ENCODE measurements at places on chromosomes 7 and 10.

DNA sequence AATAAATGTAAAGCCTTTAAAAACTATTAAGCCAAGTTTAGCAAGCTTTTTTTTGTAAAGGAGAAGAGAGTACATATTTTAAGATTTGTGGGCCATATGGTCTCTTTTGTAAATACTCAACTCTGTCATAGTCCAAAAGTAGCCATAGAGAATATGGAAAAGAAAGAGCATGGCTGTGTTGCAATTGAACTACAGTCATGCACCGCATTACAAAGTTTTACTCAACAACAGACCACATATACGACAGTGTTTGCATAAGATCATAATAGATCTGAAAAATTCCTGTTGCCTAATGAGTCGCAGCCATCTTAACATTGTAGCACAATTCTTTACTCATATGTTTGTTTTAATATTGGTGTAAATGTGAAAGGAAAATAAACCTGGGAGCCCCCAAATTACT is 440.8 kb downstream of the HTR7 start:
- DNase-seq: no peak

GRCh38 chr10:129993621-129994020 is 29.5 kb upstream of the EBF3 start:
- DNase-seq: no peak

GRCh38 chr7:132783824-132784223 is 207.6 kb upstream of the PLXNA4 start:
- no peak for DNase-seq

DNA sequence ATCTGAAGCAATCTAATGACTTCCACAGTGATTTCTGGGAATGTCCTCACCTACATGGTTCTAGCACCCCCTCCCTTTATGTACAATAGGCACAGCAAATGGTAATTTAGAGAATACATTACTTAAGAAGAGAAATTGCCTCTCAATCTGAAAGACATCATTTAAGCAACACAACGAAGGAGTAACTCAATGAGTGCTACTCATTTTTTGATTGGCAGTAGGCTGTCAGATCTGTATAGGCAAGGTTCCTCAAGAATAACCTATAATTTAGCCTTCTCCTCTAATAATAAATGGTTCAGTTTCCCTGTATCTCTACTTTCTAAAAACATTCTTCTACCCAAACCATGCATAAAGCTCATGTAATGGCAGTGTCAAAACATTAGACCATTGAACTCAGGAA is 30.6 kb upstream of the SEMA3C start:
- DNase-seq: no peak

Measured in NCI-H1930 (cell line).